AG09309 (cell line): ENCODE measurements at places on chromosomes 1 and 21.

GRCh38 chr1:41795205-41795762 is 123.4 kb downstream of the HIVEP3 start:
- no peak for DNase-seq

DNA sequence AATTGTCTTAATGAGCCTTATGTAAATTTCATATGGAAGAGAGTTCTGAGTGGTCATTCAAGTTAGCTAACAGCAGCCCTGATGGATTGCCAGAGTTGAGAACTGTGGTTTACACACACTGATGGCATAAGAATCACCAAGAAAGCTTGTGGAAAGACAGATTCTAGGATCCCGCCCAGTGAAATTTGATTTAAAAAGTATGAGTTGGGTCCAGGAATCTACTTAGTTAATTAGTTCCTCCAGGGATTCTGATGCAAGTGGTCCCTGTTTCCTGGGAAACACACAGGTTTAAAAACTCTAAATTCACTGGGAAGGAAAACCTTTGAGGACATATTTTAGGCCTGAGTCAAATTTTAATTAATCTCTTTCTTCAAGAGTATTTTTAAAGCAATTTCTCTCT is 144.3 kb downstream of the NTPCR start:
- DNase-seq = no peak

DNA sequence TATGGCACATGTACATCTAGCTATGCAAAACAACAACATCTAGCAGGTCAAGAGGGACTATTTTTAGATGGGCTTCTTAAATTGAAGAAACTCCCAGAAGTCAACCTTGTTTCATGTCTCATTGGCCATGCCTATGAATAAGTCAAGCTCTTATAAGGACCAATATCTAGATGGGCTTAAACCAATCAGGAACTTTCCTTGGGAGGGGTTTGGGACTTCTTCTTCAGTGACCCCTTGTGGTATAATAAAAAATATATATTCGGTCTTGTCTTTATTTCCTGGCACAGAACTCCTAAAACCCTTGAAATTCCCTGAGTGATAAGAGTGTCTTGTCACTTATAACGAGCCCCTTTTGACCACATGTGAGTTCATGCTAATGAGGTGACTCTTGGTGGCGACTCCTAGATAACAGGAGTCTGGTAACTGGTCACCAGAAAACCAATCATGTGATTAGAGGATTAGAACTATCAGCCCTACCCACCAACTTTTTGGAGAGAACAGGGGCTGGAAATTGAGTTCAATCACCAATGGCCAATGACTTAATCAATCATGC is 218.3 kb downstream of the HHIPL2 start:
- no peak for DNase-seq

DNA sequence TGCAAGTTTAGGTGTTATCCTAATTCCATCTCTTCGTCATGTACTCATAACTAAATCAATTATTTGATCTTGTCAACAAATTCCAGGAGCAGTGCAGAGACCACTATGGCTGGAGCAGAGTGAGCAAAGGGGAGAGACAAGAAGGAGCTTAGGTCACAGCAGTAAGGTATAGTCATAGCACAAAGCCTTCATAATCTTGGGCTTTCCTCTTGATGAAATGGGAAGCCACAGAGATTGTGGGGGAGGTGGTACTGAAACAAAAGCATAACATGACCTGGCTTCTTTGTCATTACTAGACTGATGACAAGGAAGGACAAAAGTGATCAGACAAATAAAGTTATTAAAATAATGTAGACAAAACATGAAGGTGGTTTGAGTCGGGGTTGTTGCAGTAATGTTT is 60.1 kb upstream of the PTGS2 start:
- DNase-seq = no peak

- no peak for DNase-seq
These were observed 34.7 kb upstream of the RGL1 start for GRCh38 chr1:183769956-183770815.

DNA sequence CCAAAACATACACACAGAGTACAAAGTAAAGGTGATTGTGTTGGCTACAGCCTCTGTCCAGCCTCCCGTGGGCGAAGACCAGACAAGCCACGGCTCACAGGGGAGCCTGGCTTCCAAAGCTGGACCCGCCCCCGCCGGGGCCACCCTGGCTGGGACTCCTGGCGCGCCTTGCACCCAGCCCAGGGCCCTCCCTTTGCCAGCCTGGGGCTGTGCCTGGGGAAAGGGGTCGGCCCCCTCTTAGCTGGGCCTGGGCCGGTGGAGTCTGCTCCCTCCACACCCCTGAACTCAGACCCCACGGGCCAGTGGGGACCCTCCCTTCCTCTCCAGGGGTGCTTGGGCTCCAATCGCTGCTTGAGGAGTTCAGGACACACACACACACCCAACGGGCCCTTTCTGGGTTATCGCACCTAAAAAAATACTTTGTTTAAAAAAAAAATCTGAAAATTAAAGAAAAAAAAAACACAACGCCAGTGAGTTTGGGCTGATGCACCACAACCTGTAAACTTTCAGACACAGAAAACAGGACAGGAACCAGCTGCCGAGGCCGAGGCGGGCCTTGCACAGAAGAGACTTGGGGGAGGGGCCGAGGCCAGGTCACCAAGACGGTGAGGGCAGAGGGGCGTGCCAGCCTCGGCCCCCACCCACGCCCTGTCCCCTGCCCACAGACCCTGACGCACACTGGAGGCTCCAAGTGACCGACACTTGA is 56.3 kb downstream of the KCNAB2 start:
- DNase-seq = no peak

GRCh38 chr1:197510691-197511378 is 242.8 kb downstream of the CRB1 start:
- no peak for DNase-seq

GRCh38 chr1:43447891-43448708 is 5.6 kb downstream of the HYI start:
- DNase-seq = no peak

- DNase-seq = no peak
These were observed 154.5 kb upstream of the ADGRL4 start for GRCh38 chr1:79161077-79161476.

GRCh38 chr1:43688594-43689000 is 18.7 kb upstream of the ST3GAL3 start:
- peak; percentile 50 for DNase-seq

- DNase-seq = no peak
These were observed 103.5 kb downstream of the RPE65 start for GRCh38 chr1:68346188-68346808.

DNA sequence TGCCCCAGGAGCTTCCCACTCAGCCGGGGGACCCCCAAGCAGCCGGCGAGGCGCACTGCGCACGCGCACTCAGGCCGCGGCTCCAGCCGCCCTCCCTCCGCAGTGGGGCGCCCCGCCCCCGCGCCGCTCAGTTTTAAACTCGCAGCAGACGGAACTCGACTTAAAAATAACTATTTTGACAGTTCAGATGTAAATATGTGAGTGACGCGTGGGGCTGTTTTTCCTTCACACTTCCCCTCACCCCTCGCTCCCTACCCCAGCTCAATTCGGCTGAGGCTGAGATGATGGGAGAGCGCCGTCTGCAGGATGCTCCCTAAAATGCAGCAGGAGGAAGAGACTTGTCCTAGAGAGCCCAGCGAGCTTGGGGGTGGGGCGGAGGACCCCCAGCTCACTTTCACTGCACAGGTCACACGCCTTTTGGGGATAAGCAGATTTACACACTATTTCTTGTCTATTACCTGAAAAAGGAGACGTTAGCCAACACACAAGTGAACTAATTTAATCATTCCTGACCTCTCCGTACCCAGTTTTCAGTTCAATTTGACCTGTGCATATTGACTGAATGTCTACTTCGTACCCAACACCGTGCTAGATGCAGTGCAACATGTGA is 8.9 kb upstream of the LEMD1 start:
- no peak for DNase-seq

DNA sequence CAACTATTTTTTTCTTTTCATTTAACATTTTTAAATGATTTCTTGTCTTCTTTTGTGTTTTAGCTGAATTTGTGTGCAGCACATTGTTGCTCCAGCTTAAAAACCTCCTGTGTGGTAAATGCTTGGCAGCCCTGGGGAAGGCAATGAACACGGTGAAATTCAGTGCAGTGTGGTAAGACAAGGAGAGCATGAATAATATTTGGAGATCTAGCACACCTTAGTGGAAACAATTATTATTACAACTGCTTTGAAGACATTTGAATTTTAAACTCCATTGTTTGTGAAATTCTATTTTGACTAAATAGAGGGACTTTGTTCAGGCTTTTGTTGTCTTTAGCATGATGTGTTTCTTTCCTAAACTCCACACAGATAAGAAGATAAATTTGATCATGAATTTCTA is 242.6 kb upstream of the CXADR start:
- DNase-seq = peak; percentile 17

- DNase-seq = no peak
These were observed 12.4 kb upstream of the KRTAP19-8 start for GRCh38 chr21:31050577-31051157.

DNA sequence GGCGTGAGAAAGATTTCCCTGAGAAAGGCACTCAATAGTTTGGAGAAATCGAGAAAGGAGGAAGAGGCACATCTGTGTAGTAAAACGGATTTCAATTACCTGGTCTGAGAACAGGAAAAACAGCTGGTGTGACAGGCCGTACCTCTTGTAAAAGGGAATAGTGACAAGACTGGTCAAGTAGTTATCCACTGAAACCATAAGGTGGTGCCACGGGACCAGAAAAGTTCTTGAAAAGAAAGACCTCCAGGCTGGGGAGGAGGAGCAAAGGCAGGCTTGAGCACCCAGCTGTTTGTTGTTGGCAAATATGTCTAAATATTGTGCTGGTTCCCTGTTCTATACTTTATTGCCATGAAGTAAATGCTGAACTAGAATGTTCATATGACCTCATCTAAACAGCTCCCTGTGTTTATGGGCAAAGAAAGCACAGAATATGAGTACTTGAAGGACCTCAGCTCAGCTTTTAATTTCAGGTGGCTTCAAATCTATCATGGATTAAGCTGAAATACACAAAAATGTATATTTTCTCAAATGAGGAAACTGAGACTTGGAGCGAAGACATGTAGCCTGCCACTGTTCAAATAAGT is 4.0 kb downstream of the HAO2 start:
- DNase-seq = no peak

- DNase-seq = no peak
These were observed 16.7 kb upstream of the KCNJ6 start for GRCh38 chr21:37932936-37933335.

DNA sequence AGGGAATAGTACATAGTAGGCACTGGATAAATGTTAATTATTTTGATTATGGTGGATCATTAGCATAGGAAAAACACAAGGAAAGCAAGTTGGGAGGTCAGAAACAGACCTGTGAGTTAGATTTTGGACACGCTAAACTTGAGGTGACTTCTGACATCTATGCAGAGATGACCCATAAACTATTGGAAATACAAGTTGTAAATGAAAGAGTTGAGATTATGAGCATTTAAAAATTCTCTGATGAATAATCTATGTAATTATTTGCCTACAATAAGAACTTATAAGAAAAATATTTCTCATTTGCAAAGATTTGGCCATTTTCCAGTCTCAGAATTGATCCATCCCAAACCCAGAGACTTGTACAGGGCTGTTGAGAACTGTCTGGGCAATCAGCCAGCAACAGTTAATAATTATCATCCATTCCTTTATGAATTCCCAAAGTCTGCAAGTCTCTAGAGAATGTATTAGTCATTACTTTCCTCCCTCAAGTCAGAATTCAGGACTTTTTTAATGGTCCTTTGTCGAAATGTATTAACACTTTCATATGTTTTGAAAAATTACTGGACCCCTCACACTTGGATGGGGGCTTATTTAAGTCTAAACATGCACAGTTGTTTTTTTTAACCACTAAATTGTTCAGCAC is 19.4 kb upstream of the SLAMF6 start:
- no peak for DNase-seq

DNA sequence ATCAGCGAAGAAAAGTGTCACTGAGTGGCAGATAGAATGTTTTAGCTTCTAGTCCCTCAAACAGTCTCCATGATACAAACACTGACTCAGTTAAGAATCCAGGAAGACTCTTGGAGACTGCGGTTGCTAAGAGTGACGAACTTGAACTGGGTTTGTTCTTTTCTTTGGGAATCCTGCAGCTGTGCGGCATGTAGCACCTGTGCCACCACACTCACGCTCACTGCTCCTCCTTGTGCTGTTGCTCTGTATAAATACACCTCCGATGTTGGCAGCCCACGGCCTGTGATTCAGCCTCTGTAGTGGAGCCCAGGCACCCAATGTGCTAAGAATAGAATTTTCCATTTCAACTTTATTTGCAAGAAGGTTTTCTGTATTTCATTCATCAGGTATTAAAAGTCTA is 5.5 kb upstream of the PPIE start:
- no peak for DNase-seq

- no peak for DNase-seq
These were observed 32.1 kb downstream of the CACNA1S start for GRCh38 chr1:201080135-201080534.

- DNase-seq = peak; percentile 83
These were observed 296.6 kb downstream of the PTPRC start for GRCh38 chr1:198935306-198935921.

DNA sequence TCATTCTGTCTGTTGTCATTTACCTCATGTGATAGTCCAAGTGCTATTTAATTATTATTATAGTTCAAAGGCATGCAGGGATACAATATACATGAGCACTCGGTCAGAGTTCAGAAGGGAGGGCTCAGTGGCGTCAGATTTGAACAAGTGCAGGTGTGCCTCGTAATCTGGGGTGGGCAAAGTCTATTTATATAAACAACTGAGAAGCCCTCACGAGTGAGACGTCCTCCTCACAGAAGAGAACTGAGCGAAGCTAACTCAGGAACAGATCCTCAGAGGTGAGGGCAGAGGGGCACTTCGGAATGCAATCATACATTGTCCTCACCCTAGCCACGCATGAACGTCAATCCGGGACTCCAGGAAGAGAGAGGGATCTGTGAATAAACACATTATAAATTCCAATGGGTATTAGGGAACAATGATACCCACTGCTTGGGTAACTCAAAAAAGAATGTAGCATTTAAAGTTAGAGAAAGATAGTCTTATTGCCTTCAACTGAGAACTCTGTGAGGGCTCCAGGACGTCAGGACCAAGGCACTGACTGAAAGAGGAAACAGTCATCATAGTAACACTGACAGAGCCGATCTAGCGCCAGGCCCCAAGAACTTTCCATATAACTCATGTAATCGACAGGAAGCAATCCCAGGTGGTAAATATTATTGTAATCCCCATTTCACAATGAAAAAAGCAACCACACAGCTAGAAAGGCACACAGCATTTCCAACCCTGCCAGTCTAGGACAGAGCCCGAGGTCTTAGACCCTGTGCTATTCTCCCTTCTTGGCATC is 127.1 kb upstream of the B3GALT2 start:
- DNase-seq = no peak

DNA sequence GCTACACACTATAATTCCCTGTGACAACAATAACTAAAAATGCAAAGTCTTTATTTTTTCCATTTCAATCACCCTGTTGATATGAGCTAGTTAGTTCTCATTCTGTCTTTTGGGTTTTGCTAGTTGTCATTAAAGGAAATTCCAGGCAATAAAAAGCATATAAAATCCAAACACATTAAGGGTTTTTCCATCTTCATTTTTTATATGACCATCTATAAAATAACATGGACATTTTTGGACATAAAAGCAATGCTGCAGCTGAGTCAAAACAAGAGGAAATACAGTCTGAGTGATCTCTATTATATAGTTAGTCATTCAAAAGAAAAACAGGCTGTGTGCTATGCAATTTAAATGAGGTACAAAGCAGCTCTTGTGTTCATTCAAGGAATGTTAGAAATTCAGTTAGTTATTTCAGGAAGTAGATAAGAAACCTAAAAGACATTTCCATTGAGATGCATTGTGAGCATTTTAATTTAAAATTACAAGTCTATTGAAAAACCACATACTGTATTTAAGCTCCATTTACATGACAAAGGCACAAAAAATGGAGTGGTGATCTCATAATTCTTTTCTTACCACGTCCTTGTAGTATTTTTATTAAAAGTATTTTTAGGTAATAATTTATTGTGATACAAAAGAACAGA is 67.3 kb upstream of the BCL10 start:
- peak; percentile 83 for DNase-seq
